Fibroblast of the aortic adventitia (primary cell): ENCODE measurements at places on chromosomes 3 and 15.

DNA sequence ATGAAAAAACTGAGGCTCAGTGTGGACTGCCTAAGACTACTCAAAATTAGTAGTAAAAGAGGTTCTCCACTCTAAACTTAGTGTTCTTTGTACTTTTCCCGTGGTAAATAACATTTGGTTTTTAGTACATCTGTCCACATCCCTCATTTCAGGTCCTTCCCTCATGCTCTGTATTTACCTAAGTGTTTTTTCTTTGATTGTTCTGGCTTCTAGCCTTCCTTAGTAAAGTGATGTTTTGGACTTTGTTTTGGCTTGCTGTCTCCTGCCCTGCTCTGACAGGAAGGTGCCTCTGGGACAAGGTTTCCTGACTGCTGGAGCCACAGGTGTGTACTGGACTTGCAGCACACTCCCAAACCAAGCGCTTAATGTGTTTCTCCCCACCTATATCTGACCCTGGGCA, 29.9 kb upstream of the ALDH1A2 start:
- DNase-seq, result no peak

- peak; percentile 83 for DNase-seq
Measured at GRCh38 chr3:5122741-5123706, 932 bp downstream of the ARL8B start.

DNA sequence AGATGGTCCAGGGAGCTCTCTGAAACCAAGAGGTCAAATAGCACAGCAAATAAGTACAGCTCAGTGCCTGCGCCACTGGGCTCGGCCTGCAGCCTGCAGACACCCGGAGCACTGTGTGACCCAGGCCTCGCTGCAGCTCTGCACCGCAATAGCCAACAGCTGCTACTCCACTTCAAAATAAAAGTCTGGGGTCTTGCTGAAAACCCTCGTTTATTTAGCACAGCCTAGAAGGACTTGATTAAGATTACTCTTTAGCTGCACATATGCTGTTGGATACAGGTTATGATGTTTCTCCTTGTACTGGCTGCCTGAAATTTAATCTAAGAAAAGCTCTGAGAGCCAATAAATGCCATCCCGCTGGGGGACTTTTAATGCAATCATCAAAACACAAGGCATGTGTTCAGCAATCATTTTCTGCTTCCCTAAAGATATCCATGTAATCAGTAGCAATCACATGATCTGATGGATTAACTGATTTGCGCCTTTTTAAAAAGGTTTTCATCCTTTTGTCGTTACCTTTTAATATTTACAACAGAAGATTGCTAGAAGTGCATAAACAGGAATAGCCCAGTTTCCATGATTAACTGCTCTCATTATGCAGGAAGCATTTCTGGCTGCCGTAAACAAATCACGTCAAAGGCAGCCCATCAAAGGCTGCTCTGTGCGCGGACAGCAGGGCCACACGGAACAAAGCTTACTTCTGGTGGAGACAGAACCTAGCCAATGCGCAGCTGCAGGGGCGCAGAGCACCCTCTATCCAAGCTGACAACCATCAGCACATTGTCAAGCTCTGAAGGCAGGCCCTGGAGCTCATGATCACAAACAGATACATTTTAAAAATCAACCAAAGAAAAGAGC, 58.8 kb downstream of the CLASP2 start:
- peak; percentile 65 for DNase-seq

DNA sequence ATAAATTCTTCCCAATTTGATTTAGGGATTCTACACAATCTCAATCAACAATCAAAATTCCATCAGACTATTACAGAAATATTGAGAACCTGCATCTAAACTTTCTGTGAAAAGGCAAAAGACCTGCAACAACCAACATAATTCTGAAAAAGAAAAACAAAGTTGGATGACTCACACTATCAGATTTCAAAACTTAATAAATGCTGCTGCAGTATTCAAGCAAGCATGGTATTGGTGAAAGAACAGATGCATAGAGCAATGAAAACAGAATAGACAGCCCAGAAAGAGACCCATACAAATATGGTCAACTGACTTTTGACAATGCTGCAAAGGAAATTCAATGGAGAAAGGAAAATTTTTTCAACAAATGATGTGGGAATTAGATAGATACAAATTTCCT, 477.1 kb upstream of the NR2F2 start:
- DNase-seq, result no peak

DNA sequence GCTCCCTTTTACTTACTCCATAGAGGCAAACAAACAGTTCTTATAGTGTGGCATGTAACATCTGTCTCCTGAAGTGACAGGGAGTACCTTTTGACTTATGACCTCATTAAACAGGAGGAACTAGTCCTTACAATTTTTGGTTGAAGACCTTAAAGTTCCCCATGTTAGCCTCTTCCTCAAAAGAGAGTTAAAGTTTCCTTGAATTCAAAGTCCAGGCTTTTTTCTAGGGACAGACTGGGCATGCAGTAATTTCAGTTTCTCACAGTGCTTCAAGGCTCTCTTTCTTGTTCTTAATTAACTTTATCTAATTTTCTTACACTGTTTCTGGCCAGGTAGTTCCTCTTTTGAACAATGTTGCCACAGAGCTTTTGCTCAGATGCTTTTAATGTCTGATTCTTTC, 12.1 kb downstream of the GOLM2 start:
- no peak for DNase-seq

- DNase-seq, result no peak
Measured at GRCh38 chr3:48848816-48849515, 1.3 kb upstream of the PRKAR2A start.

DNA sequence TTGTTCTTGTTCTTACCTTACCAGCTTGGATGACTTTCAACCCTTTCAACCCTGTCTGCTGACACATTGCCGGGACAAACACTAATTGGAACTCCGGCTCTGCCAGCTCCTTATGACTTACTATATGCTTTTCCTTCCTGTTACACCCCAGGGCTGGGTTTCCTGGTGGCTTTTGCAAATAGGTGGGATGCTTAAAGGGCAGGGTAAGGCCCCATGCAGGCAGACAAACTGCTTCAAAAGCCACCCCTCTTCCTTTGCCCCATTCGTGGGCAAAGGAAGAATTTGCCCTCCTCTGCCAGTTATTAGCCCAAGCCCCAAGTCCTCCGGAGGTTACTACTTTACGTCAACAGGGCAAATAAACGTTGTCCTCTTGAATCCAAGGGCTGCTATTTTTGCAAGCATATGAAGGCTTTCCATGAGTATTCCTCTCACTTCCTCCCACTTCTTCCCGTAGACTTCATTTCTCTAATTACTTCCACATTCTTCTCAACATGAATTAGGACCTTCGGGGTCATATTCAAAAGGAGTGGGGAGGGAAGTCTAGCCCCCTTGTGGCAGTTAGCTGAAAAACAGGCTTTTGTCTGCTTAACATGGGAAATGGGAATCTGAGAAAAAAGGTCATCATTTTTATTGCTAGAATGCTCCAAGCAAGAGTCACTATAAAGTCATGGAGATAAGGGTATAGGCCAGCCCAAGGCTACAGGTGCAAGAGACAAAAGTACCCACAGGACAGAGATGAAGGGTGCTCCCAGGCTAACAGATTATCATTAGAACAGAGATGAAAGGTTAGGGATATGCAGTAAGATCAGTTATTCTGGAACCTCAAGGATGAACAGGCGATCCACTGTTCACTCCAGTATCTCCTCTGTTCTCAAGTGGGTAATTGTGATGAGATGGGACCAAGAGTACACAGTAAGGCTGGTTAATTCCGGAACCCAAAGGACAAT, 56.3 kb upstream of the FSTL1 start:
- DNase-seq, result peak; percentile 78

- DNase-seq, result no peak
Measured at GRCh38 chr3:13138833-13139145, 65.6 kb upstream of the IQSEC1 start.

- no peak for DNase-seq
Measured at GRCh38 chr3:77506384-77506783, 466.5 kb downstream of the ROBO2 start.

DNA sequence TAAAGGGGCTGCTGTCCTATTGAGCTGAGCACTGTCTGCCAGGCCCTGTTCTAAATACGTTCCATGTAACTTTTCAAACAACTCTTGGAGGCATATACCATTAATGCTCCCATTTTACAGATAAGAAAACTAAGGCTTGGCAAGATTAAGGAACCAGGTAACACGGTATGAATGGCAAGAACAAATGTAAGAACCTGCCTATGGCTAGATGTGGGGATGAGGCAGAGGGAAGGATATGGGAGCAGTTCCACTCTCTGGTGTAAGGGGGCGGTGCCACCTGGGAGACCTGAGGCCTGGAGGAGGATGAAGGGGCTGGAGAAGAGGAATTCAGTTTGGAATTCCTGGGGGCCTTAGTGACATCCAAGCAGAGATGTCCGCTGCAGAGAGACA, 3.8 kb upstream of the LMAN1L start:
- no peak for DNase-seq

GRCh38 chr3:153080778-153081240, 81.2 kb upstream of the RAP2B start:
- no peak for DNase-seq

GRCh38 chr15:39807791-39808190, 25.1 kb upstream of the FSIP1 start:
- no peak for DNase-seq

- DNase-seq, result no peak
Measured at GRCh38 chr15:93308026-93308690, 219.1 kb upstream of the RGMA start.

- peak; percentile 36 for DNase-seq
Measured at GRCh38 chr3:58422756-58423325, 10.8 kb downstream of the PDHB start.

- DNase-seq, result no peak
Measured at GRCh38 chr3:85838921-85839320, 880.1 kb downstream of the CADM2 start.

DNA sequence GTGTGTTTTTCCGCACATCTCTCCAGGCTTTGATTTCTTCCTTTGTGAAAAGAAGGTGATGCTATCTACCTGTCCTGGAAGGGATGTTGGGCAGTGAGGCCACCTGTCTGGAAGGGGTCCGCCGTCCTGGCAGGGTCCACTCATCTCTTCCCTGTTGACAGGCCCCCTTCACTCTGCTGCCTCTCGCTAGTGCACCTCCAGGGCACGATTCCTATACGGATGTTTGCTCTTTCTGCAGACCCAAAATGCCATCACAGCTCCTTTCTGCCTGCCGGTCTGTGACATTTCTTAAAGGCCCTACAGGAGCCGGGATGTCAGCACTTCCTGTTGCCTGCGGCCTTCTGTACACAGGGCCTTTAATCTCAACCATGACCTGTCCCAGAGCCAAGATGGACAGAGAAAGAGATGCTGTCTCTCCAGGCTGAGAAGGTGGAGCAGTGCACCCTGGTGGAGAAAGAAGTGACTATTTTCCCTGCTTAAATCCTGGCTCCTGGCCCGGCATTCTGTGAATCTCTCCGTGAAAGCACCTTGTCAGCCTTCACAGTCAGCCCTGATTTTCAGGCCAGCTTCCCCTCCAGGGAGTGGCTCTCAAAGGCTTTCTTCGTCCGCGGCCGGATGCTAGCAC, 7.4 kb downstream of the FAM3D start:
- DNase-seq, result peak; percentile 59

- DNase-seq, result no peak
Measured at GRCh38 chr3:165522386-165522785, 314.8 kb downstream of the BCHE start.

GRCh38 chr3:137642831-137643230, 121.3 kb upstream of the SOX14 start:
- DNase-seq, result no peak

GRCh38 chr3:88263417-88264100, 113.8 kb downstream of the C3orf38 start:
- DNase-seq, result no peak

DNA sequence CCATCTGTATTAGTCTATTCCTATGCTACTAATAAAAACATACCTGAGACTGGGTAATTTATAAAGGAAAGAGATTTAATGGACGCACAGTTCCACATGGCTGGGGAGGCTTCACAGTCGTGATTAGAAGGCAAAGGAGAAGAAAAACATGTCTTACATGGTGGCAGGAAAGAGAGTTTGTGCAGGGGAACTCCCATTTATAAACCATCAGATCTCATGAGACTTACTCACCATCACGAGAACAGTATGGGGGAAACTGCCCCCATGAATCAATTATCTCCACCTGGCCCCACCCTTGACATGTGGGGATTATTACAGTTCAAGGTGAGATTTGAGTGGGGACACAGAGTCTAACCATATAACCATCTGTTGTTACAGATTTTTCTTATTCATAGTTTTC, 42.1 kb upstream of the MB21D2 start:
- no peak for DNase-seq

DNA sequence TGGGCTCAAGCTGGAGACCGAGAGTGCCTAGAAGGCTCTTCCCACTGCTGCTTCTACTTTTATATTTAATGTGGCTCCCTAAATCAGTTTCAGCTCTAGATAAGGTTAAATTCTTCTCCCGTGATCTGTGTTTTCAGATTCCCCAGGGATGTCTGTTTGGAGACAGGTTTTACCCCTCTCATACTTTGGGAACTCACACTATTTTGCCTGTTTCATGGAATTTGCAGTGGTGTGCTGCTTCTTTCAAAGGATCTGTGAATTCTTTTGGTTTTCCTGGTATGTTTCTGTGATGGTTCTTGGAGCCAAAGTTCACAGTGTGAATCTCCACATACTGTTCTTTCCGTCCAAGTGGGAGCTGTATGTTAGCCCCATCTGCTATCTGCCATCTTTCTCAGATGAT, 238.3 kb upstream of the SLITRK3 start:
- peak; percentile 57 for DNase-seq

DNA sequence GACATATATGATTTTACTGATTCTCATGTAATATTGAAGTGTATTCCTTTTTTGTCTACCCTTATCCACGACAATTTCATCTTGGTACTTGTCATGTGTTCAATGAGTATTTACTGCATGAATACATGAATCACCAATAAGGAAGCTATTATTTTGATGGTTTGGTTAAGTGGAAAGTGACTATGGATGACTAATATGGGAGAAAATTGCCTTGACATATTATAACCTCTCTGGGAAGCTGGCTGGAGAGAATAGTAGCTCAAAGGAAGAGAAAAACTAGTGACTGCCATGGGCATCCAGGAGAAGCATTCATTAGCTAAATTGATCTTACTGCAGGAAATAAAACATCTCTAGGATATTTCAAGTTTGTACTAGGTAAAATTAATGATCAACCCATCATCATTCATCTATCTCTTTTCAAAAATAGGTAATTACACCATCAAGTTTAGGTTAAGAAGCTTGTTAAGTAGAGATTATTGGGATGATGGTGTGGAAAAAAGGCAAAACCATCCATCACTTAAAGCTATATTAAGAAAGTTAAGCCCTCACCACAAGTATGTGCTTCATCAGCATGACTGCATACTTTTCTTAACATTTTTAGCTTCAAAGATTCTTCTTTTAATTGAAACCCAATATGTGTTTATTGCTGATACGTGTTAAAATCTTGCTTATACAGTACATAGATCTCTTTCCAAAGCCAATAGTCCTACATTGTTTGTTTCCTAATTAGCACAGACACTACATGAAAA, 455.2 kb upstream of the ARPP21 start:
- no peak for DNase-seq

- peak; percentile 30 for DNase-seq
Measured at GRCh38 chr15:66293419-66294156, at the start of gene DIS3L. Gene DIS3L, plus strand, starts transcription at chr15:66293568. Its CDS starts 29 bp downstream, at chr15:66293597.
